Cardiac septum (tissue), 1 donor: ENCODE measurements at places on chromosomes 7 and 10. TPM values are rescaled to one million over a fixed set of nuclear protein-coding genes. Genes with fewer than 3 reads are reported as not detected.

The RBM20 gene
- total RNA-seq = 105 TPM

The PNLIPRP1 gene
- not detected for total RNA-seq

The AUTS2 gene
- 10.3 TPM for total RNA-seq

GRCh38 chr7:68314208-68314607, 1284.1 kb upstream of the AUTS2 start:
- no peak for DNase-seq

GRCh38 chr10:24893127-24893526, 59.3 kb downstream of the PRTFDC1 start:
- no peak for DNase-seq

DNA sequence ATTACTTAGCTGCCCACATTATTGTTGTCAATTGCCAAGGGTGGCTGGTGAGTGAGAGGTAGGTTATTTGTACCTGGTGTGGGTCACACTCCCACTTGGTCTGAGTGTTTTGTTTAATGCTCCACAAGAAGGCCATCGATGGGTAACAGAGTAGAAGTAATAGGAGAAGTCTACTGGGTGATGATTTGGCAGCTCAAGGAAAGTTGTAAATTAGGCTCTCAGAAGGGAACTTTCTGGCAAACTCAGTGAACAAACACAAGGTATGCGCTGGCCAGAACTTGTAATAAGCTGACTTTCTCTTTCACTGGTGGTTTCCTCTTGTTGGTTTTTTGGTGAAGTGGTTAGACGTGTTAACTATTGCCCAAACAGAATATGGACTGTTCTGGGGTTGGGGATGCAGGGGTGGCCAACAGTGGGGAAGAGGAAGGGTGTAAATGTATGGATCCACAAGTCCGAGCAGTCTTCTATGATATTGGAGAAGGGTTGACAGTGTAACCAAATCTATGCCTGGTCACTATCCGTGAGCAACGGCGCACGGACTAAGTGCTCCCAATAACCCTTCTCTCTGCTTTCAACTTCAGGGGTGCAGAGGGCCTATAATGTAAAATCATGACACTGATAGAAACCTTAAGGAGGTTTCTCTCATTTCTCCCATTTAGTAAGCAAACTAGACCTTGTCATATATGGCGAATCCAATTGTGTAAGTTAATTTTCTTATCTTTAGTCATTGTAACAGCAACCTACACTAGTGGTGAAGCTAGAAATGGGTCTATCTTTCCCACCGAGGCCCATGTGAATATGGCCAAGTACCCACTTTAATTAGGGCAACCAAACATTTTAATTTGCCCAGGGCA, 212.8 kb downstream of the PTEN start:
- no peak for DNase-seq

DNA sequence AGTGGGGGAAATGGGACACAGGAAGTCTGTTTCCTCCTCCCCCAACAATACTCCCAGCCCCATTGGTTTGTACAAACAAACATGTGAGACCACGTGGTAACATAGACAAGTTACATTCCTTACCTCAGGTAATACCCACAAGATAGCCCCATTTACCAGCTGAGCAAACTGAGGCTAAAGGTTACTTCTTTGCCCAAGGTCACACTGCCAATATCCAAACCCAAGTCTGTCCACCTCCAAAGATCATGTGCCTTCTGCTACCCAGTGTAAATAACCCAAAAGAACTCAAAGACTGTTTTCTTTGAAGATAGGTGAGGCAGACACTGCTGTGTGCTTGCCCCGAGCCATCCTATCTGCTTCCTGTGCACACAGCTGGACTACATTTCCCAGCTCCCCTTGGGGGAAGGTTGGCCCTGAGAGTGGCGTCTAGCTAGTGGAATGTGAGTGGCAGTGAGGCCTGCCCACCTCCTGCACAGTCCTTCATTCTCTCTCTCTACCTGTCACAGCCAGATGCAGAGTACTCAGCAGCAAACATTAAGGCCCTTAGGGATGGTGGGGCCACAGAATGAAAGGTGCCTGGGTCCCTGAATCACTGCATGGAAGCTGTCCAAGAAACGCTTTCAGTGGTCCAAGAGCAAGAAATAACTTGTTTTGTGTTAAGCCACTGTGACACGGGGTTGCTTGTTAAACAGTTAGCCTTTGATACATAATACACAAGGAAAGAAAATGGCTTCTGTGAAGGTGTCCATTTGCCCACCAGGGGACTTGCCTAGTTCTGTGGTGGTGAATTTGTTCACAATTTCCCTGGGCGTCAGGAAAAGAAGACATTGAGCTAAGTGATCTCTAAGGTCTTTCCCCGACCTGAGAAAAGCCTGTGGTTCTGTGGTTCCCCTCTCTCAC, 257.7 kb upstream of the NFE2L3 start:
- DNase-seq = no peak

- DNase-seq = no peak
These were observed at the start of gene ADAP1 for GRCh38 chr7:954330-955238. Gene ADAP1, minus strand, starts transcription at chr7:954680. Its CDS starts 203 bp downstream, at chr7:954477.

GRCh38 chr10:79350407-79351154, 3.3 kb downstream of the PPIF start:
- no peak for DNase-seq

DNA sequence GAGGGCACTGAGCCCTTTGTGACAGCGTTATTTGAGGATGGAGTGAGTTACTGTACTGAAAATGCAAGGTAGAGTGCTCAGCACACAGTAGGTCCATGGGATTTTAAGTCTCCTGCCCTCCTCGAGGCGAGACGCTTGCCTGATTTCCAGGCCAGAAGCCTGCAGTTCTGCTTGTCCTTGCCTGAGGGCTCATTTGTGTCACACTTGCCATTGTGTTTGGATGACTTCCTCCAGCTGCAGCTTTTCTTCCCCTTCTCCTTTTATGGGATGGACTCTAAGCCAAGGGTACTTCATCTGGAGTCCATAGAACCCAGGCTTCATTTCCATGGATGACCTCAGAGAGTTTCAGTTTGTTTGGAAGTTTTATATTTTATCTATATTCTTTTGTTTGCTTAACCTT, 304.2 kb upstream of the BMPER start:
- no peak for DNase-seq

GRCh38 chr10:132142396-132143161, 44.2 kb upstream of the DPYSL4 start:
- DNase-seq = peak; percentile 74

DNA sequence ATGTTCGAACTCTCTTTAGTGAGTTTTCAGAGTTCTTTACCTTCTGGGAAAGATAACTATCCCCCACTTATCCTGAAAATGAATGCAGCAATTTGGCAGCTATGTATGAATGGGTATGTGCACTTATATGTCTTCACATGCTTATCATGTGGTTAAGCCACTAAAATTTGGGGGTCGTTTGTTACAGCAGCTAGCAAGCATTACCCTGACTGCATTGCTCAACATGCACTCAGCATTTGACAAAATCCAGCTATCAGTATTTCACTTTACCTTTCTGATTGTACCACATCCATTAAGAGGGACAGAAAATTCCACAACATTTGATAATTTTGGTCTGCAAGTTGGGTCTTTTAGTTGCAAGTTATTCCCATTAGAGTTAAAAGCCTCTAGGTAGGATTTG, 9.7 kb downstream of the CUZD1 start:
- DNase-seq = no peak
